ENCODE measurements at places on chromosomes 3 and 15.

- DNase-seq, result no peak
These were observed 105.9 kb downstream of the IL1RAP start for GRCh38 chr3:190619761-190620160.

GRCh38 chr3:88167704-88168103 is 17.9 kb downstream of the C3orf38 start:
- no peak for DNase-seq

DNA sequence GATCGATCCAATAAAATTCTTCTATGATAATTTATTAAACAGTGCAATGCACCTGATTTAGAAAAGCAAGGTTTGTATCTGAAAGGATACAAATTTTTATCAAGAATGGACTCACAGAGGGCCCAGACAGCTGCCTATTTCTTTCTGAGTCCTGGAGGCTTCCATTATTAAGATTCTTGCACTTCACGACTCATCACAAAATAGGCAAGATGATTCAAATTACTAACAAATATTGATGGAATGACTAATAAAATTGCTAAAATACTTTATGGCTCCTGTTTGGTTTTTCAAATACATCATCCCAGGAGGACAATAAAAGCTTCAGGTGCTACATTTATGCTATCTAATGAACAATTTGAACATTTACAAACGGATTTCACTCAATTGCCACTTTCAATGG is 483.0 kb upstream of the AGTR1 start:
- no peak for DNase-seq

- no peak for DNase-seq
These were observed 16.4 kb downstream of the CHST13 start for GRCh38 chr3:126540342-126540849.

DNA sequence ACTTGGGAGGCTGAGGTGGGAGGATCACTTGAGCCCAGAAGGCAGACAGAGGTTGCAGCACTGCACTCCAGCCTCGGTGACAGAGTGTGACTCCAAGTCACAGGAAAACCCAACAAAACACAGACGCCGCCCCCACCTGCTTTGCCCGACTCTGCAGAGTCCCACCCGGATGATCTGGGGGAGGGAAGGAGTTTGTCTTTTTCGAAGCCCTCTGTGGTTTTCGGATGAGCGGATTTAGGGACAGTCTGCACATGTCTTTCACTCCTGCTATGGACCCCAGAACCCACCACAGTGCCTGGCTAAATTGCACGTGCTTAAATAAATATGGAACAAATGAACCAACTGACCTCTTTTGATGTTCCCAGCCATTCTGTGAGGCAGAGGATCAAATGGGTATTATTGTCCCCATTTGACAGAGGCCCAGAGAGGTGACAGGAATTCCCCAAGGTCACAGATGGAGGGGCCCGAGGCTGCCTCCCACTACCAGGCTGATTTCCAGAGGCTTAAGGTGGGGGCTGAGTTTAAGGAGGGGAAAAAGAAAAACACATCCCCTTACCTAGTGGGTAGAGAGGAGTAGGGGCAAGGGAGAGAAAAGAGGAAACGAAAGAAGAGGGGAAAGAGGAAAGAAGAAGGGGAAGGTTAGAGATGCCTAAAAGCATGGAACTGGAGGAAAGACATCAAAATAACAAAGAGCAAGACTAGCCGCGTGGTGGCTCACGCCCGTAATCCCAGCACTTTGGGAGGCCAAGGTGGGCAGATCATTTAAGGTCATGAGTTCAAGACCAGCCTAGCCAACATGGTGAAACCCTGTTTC is 59.4 kb upstream of the TFRC start:
- no peak for DNase-seq

GRCh38 chr3:132084982-132085381 is 50.2 kb upstream of the CPNE4 start:
- DNase-seq, result no peak

GRCh38 chr15:50192926-50193620 is 11.1 kb downstream of the SLC27A2 start:
- DNase-seq, result no peak

DNA sequence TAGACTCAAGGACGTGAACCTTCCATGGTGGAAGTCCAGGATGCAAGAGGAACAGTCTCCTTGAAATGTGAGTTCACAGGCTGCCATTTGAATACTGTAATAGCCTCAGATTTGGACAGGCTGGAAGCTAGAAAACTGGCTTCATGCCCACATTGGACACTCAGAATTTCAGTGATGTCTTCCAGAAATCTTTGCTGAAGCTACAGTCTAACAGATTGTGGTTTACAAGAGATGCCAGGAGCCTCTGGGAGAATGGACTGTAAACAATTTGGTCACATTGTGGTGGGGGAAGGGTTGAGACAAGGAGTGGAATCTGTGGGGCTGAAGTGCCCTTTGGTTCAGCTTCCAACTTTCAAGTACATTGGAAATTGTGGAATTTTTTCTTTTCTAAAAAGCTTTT is 252.0 kb upstream of the PROK2 start:
- no peak for DNase-seq

DNA sequence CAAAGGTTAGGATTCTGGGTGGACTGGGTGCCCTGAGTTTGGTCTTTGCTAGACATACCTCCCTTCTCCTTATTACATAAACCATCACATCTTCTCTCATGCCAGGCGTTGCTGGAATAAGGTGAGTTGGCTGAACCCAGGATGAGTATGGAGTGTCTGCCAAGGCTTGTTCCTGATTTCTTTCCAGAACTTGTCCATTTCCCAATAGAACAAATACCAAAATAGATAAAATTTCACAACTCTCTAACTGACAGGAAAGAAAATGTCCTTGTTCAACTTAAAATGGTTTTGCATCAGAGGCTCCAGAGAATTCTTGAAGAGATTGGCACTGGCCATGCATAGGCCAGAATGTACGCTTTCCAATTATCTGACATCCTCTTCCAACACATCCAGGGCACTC is 291.9 kb downstream of the IGSF11 start:
- DNase-seq, result no peak

GRCh38 chr3:23915537-23916108 is 1.2 kb downstream of the NKIRAS1 start:
- no peak for DNase-seq

GRCh38 chr3:110710603-110711002 is 361.0 kb upstream of the NECTIN3 start:
- no peak for DNase-seq

GRCh38 chr3:78668302-78668701 is 1099.5 kb downstream of the ROBO1 start:
- DNase-seq, result no peak

DNA sequence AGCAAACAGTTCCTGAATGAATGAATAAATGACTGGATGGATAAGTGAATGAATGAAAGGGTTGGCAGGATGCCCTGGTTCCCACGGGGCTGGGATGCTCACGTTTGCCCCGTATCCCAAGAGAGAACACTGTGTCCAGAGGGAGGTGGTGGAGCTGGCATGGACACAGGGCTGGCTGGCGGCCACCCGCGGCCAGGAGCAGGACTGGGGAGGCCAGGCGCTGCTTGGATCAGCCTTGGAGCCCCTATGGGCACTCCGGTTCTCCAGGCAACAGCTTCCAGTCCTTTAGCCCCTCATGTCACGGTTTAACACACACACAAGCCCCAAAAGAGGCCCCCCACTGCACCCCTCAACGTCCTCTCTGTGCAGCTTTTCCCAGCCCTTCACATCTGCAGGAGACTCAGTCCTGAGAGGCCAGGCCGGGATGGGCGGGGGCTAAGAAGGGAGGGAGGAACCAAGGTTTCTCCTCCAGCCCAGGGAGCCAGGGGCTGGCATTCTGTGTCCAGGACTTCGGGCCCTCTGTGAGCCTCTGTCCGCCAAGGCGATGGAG is 86.0 kb upstream of the ALDH1L1 start:
- no peak for DNase-seq

GRCh38 chr3:114565216-114565615 is 271.4 kb downstream of the TIGIT start:
- no peak for DNase-seq
